ENCODE measurements at places on chromosomes 3 and 15.
A peak's percentile ranks its signal among the peaks of the same experiment; 100 is the strongest.

GRCh38 chr3:2154621-2155020 is 56.0 kb downstream of the CNTN4 start:
- no peak for DNase-seq

GRCh38 chr15:26015516-26016075 is 152.5 kb upstream of the ATP10A start:
- DNase-seq, result no peak

GRCh38 chr3:146476094-146476740 is 6.9 kb upstream of the PLSCR2 start:
- DNase-seq, result no peak

DNA sequence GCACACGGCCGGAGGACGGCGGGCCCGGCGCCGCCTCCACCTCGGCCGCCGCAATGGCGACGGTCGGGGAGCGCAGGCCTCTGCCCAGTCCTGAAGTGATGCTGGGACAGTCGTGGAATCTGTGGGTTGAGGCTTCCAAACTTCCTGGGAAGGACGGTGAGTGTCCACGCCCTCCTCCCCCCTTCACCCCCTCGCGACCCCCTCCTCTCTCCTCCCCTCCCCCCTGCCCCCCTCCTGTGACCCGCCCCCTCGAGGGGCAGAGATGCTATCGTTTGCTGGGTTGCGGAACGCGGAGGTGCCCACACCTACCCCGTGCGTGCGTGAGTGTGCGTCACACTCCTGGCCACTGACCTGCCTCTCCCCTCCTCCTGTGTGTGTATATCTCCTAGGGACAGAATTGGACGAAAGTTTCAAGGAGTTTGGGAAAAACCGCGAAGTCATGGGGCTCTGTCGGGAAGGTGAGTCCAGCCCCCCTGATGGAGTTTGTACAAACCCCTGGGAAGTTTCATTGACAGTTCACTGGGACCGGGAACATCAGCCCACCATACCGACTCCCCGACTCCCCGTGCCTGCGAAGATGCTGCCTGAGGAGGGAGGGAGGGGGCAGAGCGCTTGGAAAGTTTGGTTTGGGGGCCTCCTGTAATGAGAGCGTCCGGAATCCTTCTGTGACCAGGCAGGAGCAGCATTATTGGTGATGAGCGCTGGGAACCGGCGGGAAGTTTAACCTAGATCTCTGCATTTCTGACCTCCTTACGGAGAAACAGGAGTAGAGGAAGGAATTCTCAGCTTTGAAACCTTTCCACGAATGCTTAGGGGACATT is 795 bp upstream of the SCAANT1 start:
- peak; percentile 31 for DNase-seq
